Psoas muscle (tissue), 8 donors: ENCODE measurements at places on chromosomes 5 and 9. TPM values are rescaled to one million over a fixed set of nuclear protein-coding genes. Genes with fewer than 3 reads are reported as not detected.

HAPLN1 gene
- polyA plus RNA-seq, result not detected

ERBIN gene
- 10.1 TPM for polyA plus RNA-seq

RNF208 gene
- polyA plus RNA-seq, result 6.1 TPM

DOCK2 gene
- 0.37 TPM for polyA plus RNA-seq

NR6A1 gene
- polyA plus RNA-seq, result 0.39 TPM

SEMA6A gene
- polyA plus RNA-seq, result 1.5 TPM

IFNK gene
- polyA plus RNA-seq, result not detected

FSTL4 gene
- 0.07 TPM for polyA plus RNA-seq

SHLD3 gene
- polyA plus RNA-seq, result 6.5 TPM

PKD2L2 gene
- polyA plus RNA-seq, result 0.05 TPM

TMEM250 gene
- 49.5 TPM for polyA plus RNA-seq

BHMT2 gene
- polyA plus RNA-seq, result 20.8 TPM

CDH12 gene
- not detected for polyA plus RNA-seq

SLC27A4 gene
- polyA plus RNA-seq, result 40.1 TPM

IRX2 gene
- 0.06 TPM for polyA plus RNA-seq

SFXN1 gene
- 17.0 TPM for polyA plus RNA-seq

NUTM2G gene
- polyA plus RNA-seq, result 0.01 TPM

SPINK4 gene
- not detected for polyA plus RNA-seq

FBP2 gene
- polyA plus RNA-seq, result 69.6 TPM

PTGDS gene
- polyA plus RNA-seq, result 37.8 TPM

NEUROG1 gene
- not detected for polyA plus RNA-seq

ZNF300 gene
- polyA plus RNA-seq, result 0.68 TPM

FAM169A gene
- polyA plus RNA-seq, result 0.01 TPM

CCL28 gene
- polyA plus RNA-seq, result 0.15 TPM

ANKRD33B gene
- polyA plus RNA-seq, result 5.0 TPM

INSYN2B gene
- not detected for polyA plus RNA-seq

SLC12A2 gene
- polyA plus RNA-seq, result 3.3 TPM

SLC36A2 gene
- polyA plus RNA-seq, result 8.6 TPM

SPATA31D4 gene
- polyA plus RNA-seq, result not detected

TLX3 gene
- not detected for polyA plus RNA-seq

DIRAS2 gene
- 0.07 TPM for polyA plus RNA-seq
